ENCODE measurements at places on chromosomes 11 and 22. TPM values are rescaled to one million over a fixed set of nuclear protein-coding genes. Genes with fewer than 3 reads are reported as not detected.

- DNase-seq: no peak
Observed at GRCh38 chr11:83122050-83122449, 34.9 kb upstream of the PCF11 start.

DNA sequence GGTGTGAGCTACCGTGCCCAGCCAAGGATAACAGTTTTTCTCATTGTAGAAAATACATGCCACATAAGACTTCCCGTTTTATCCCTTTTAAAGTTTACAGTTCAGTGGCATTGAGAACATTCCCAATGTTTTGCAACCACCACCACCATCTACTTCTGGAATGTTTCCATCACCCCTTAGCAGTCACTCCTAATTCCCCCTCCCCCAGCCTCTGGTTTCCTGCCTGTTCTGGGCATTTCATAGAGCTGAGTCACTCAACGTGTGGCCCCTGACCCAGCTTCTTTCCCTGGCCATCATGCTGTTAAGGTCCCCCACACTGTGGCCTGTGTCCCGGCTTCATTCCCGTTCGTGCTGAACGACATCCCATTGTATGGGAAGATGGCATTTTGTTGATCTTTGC is 30.7 kb downstream of the FGF4 start:
- no peak for DNase-seq

DNA sequence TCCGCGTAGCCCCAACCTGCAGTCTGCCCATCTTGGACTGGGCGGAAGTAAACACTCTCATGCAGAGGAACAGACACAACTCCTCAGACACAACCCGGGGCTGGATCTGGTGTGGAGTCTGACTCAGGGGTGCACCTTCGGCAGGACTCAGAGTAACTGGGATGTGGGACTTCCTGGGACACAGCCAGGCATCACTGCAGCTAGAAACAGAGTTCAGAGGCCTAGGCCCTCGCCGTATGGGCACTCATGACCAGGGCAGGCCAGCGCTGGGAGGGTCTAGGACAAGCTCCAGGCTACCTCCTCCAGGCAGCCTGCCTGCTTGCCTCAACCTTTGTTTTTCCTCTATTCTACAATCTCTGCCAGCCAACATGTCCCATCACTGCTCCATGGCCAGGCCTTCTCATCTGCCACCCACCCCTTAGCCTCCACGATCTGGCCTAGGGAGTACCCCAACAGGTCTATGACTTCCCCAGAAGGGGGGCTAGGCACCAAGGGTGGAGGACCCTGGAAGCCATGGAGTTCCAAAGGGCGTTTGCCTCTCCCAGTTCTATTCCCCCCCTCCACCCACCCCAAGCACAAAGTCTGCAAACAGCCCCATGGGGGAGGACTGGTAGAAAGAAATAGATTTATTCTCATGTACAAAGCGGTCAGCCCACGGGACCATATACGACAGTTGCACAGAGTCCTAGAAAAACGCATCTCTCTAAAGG is 98.5 kb downstream of the PDE2A start:
- DNase-seq: no peak

Gene JHY
- 10.4 TPM for total RNA-seq

DNA sequence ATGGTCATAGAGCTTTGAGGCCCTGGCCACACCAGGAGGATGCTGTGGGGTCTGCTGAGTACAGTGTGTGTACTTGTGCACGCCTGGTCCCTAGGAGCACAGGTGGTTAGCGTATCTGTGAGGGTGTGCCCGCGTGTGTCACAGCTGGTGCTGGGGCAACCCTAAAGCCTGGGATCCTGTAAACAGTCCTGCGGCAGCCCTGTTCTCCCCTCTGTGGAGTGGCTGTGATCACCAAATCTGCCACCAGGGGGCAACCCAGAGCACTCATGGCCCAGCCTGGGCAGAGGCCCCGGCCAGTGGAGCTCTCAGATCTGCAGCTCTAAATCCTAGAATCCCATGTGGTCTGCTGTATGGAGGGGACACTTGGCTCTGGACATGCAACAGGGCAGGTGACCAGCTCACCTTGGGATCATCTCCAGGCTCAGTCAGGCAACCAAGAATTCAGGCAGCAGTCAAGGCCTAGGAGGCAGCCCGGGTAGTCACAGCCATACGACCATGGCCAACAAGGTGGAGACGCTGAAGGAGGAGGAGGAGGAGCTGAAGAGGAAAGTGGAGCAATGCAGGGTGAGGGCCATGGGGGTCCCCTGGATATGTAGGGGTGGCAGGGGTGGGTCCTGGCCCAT is 3.9 kb downstream of the SH3BP1 start:
- DNase-seq: peak; percentile 90

DNA sequence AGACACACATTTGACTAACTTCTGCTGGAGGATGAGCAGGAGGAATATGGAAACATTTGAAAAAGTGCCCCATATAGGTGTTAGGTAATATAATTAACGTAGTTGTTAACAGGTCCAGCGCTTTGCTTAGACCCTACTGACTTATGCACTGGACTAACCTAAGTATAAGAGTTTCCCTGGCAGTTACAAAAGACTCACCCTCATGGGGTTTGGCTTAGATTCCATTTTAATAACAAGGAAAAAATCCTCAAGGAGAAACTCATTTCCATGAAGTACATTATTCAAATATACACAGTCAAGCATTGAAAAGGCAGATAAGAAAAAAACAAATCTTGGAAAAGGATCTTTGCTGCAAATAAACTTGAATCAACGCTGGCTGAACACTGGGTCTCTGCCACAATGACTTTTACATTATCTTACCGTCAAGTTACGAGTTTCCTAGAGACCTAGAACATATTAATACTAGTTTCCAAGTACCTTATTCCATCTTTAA is 27.7 kb downstream of the CDON start:
- DNase-seq: no peak

Gene SCN2B
- total RNA-seq: 1.6 TPM

DNA sequence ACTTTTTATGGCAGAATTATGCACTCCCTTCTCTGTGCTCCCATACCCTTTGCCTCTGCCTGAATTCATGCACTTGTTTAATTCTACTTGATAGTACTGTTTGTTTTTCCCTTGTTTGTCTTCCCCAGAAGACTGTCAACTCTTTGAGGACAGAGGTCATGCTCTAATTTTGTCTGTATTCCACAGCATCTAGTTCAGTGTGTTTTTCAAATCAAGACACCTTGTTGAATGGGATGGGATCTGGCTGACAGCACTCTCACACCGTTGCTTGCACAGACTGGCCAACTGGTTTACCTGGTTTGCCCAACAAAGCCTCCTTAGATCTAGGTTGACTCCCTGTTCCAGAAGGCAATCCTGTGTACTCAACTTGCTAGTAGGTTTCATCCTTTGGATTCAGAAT is 121.2 kb upstream of the TIMP3 start:
- DNase-seq: no peak

Gene WNT7B
- 6.3 TPM for total RNA-seq

Gene ABCC8
- total RNA-seq: 4.9 TPM

Gene NNMT
- total RNA-seq: 162 TPM

DNA sequence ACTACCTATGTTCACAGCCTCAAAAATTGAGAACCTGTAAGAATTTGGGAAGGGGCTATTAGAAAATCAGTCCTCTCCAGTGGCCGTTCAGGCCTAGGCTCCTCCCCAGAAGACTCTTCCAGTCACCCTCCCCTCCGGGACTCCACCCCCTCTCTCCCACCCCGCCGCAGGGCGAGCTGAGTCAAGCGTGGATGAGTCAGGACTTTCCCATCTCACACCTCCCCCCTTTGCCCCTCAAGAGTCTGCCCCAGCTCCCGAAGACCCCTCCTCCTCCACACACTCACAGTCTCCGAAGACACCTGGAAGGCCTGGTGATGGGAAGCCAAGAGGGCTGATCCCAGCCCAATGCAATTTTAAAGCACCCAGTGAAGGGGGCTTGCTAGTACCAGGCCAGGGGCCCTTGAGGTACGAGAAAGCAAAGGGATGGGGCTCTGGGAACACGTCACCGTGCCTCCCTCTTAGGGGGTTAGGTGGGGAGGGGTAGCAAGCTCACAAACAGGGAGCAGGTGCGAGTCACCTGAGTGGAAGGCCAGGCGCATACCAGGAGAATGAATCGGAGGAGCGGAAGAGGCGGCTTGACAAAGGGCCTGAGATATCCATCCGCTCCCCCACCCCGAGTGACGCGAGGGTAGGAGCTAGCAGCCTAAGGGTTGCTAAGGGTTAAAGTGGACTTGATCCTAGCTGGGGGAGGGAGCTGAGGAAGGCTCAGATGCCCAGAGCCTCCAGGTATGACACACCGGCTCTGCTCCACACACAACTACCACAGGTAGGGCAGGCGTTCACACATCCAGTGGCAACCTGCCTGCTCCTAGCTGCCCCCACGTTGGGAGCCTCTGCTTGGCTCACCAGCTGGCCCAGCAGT is 13.6 kb downstream of the BCL9L start:
- no peak for DNase-seq

Gene A4GALT
- 19.4 TPM for total RNA-seq

GRCh38 chr11:66886671-66887221 is 29.9 kb downstream of the LRFN4 start:
- no peak for DNase-seq

- no peak for DNase-seq
Observed at GRCh38 chr11:104620991-104621390, 277.3 kb downstream of the CASP12 start.

- DNase-seq: no peak
Observed at GRCh38 chr11:70761094-70761907, 363.0 kb downstream of the CTTN start.

DNA sequence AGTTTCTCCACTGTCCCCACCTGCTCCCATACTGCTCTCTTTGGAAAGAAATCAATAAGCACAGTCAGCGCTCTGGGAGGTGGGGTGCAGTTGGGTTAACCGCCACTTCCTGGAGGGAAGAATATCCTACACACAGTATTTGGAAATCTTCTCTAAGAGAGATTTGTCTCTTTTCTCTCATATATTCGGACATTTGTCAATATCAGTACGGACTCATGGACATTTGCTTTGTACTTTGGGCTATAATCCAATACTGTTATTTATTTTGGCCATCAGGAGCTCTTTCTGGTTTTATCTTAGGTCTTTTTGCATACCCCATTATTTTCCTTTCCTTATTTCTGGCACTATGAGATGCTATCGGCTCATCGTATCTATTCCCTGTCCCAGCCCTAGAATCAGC is 13.7 kb downstream of the NLRP14 start:
- no peak for DNase-seq

Gene SLC37A2
- 25.0 TPM for total RNA-seq

Data from lower lobe of right lung (tissue), 2 donors.